ENCODE measurements at places on chromosomes 4 and X.

DNA sequence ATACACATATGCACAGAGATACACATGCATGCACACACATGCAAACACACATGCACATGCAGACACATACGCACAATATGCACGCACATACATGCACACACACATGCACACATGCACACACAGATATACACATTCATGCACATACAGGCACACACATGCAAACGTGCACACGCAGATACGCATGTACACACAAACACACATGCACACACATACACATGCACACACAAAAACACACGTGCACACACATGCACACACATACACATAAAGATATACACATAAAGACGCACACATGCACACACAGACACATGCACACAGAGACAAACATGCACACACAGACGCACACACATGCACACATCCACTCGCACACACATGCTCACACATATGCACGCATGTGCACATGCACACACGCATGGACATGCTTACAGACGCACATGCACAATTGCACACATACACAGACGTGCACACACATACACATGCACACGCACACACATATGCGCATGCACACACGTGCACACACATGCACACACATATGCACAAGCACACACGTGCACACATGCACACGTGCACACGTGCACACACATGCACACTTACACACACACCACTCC lies 145.2 kb downstream of the ADRA2C start:
- DNase-seq, result no peak

GRCh38 chrX:107482046-107482445 lies 32.6 kb downstream of the FRMPD3 start:
- no peak for DNase-seq

- DNase-seq, result no peak
Measured at GRCh38 chr4:118850488-118851173, 14.7 kb upstream of the SEC24D start.

GRCh38 chr4:163991298-163991865 lies 496.9 kb downstream of the TMA16 start:
- DNase-seq, result no peak

DNA sequence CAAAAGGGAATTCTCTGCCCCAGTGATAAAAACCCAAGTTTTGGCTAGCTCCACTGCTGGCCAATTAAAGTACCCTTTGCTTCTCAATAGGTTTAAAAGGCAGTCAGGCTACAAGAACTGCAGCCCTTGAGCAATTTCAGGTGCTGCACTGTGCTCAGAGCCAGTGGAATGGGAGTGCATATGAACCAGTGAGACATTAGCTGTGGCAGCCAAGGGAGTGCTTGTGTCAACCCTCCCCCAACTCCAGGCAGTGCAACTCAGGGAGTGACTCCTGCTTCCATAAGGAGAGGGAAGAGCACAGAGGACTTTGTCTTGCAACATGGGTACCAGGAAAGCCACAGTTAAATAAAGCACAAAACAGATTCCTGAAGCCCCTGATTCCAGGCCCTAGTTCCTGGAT lies 61.6 kb upstream of the VAMP7 start:
- no peak for DNase-seq

DNA sequence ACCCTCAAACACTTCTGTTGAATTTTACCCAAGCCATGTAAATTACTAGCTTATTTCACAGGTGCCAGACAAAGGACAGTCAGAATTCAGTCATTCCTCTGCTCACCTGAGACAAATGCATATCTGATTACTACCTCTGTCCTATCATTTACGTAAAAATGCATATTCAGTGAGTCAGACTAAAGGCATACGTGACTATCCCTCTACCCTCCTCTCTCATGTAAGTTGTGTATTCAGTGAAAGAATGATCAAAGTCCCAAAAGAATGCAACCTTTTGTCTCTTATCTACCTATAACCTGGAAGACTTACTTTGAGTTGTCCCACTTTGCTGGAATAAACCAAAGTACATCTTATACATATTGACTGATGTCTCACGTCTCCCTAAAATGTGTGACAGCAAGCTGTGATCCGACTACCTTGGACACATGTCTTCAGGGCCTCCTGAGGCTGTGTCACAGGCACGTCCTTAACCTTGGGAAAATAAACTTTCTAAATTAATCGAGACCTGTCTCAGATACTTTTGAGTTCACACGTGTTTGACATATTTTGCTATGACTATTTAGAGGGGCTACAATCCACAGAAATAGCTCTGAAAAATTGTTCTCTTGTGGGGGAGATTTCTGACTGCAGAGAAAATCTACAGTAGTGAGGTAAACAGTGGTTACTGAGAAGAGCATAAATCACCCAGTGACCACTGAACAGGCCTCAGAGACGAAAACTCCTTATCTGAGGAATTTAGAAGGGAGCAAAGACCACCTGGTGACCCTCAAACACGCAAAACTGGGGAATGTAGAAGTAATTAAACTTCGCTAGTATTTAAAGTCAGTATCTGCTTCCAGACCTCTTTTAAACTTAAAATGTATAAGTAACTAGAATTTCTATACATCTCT lies 1575.8 kb downstream of the STIM2 start:
- no peak for DNase-seq

DNA sequence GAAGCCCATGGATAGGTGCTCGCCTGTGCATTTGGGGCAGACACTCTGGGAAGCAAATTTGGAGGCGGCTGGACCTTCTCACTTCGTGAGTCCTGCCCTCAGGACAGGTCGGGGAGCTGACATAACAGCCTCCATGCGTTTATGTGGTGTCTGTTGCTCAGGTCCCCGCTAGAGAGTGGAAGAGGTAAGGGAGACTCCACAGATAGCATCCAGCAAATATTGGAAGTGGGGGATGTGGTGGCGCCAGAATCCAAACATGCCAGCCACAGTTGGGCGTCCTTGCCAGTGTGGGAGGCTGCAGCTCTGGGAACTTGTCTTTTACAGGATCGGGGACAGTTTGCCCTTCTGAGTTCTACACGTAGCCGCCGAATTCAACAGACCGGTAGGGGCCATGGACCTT lies 47.8 kb downstream of the ZNF182 start:
- DNase-seq, result no peak

- no peak for DNase-seq
Measured at GRCh38 chr4:122669911-122670738, 49.3 kb upstream of the IL21 start.
